Activated CD4-positive, alpha-beta T cell treated with anti-CD3 and anti-CD28 coated beads, Interleukin-2, amount 50 U/mL, for 24 hours (primary cell): ENCODE measurements at places on chromosomes 4 and X.

DNA sequence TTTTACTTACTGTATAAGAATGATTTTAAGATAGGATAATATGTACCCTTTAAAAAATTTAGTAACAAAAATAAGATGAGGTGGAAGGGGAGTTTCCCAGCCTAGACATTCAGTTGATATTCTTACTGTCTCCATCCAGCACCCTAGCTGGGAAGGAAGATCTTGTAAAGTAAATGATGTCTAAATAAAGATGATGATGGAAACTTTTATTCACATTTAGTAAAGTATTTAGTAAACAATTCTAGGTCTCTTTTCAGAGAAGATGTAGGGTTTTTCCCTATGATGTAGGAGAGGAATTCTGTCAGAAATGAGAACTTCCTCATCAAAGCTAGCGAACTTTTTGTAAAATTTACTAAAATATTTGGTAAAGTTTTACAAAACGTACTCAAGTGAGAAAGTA is 136.8 kb downstream of the RAPGEF2 start:
- DNase-seq = no peak

DNA sequence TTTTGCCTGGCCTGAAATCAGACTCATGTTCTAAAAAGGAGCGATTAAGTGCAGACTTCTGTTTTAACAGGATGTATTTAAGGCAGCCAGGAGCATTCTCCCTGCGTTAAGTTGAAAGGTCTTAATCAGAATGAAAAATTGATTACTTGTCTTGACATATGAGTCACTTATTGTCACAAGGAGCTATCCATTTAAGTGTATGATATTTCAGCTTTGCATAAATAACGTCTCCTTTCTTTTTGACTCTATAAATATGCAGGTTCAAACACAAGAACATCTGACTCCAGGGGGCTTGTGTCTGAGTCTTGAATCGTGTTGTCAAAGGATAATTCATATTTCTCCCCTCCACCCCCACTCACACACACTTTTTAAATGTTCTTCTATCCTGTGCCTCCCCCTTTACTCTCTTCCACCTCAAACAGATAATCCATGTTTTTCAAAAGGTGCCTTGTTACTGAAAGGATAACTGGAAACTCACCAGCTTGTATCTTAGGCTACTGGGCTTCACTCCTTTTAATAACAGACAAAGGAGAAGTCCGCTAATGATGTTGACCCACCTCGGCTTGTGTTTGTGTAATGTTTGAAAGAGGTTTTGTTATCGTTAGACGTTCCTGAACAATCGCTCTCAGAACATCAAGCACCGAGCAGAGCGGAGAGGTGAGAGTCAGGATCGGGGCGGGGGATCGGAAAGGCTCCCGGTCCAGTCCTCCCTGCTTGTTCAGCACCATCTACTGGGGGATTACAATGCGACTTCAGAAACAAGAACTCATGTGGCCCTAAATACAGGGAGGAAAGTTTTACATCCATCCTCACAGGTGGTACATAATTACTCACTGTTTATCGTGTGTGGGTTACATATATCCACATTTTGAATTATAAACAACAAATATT is 107.5 kb upstream of the RPL34 start:
- DNase-seq = no peak

GRCh38 chr4:38149997-38150671 is 189.9 kb downstream of the PTTG2 start:
- DNase-seq = no peak

DNA sequence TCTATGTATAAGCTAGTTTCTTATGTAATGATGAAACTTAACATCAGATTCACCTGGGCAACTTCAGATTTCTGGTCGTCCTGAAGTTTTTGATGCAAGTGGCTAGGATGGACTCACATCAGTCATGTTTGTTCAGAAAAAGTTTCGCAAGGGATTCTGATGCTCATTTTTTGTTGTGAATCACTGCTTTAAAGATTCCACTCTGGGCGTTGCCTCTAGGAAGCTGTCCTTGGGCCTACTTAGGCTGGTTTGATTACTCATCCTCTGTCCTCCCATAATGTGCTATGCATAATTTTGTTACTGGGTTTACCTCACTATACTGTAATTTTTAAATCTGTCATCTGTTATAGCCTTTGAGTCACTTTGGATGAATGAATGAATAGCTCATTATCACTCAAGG is 30.8 kb downstream of the HERC3 start:
- DNase-seq = no peak

- no peak for DNase-seq
Observed at GRCh38 chrX:134682081-134682480, 23.8 kb upstream of the PLAC1 start.

DNA sequence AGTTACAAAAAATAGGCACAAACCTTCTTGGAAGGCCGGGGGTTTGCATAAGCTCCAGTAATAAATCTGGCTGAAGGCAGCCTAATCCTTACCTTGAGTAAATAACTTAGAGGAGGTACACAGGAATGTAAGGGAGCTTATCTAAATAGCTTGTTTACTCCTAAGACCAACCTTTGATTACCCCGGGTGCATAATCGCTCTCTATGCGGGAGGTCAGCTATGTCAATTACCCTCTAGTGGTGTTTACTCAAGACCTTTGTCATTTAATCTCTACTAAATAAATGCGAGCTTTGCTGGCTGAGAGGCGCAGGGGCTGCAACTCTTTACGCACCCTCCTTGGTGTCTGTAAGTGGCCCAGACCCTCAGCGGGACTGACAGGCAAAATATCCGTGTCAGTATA is 50.2 kb upstream of the MAP9 start:
- DNase-seq = no peak

DNA sequence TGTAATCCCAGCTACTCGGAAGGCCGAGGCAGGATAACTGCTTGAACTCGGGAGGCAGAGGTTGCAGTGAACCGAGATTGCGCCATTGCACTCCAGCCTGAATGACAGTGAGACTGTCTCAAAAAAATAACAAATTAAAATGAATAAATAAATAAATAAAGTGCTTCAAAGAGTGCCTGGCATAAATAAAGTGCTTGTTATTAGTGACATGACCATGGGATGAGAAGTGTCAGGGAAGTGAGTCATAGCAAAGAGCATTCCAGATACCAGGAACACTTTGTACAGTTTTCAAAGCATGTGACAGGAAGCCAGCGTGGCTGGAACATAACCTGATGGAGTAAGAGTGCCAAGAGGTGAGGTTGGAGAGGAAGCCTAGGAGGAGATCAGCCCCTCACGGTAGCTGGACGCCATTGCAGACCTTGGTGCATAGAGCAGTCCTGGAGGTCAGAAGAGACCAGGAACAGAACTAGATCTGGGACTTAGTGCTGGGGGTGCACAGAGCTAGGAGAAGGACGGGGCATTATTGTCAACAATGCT is 6.0 kb upstream of the WDR13 start:
- no peak for DNase-seq

- DNase-seq = no peak
Observed at GRCh38 chr4:33725861-33726260, 2518.5 kb downstream of the ARAP2 start.

- DNase-seq = no peak
Observed at GRCh38 chrX:131782646-131783045, 238.8 kb downstream of the OR13H1 start.

DNA sequence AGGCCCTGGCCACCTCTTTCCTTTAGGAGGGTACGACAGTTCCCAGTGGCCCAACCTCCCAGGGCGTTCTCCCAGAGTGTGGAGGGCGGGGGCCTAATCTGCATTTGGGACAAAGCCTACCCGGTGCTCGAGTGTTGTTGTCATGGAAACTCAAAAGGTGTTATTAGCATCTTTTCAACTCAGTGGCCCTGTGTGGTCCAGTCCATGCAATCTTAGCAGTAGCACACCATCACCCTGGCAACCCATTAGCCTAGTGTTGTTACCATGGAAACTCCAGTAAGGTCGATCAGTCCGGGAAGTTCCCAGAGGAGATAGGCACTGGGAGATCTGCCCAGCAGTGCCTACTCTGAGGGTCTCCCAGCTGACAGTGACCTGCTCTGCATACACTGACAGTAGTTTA is 20.2 kb downstream of the APLN start:
- DNase-seq = no peak

DNA sequence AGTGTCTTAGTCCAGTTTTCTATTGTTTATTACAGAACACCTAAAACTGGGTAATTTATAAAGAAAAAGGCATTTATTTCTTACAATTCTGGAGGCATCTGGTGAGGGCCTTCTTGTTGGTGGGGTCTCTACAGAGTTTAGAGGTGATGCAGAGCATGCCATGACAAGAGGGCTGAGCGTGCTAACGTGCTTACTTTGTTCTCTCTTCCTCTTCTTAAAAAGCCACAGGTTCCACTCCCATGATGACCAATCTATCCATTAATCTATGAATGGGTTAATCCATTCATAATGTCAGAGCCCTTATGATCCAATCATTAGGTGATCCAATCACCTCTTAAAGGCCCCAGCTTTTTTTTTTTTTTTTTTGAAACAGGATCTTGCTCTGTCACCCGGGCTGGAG is 291.5 kb upstream of the GALNTL6 start:
- no peak for DNase-seq

DNA sequence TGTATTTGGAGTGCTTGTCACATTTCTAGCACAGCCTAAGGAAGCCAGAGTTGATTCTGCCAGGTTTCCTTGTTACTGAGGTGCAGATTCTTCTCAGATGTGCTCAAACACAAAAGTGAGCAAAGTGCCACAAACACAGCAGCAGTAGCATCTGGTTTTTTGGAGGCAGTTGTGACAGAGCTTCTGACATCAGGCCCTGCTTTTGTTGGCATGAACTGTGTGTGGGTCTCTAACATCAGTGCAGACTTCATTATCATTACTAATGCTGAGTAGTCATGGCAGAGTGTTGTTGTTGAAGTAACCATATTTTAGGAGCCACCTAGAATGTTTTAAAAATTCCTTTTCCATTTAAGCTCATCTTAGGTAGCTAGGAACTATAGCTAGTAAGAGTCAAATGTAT is 656.6 kb downstream of the ANKRD50 start:
- DNase-seq = no peak

GRCh38 chr4:7647186-7647585 is 212.5 kb upstream of the PSAPL1 start:
- no peak for DNase-seq

- DNase-seq = no peak
Observed at GRCh38 chr4:7429601-7430078, 5.1 kb downstream of the PSAPL1 start.

DNA sequence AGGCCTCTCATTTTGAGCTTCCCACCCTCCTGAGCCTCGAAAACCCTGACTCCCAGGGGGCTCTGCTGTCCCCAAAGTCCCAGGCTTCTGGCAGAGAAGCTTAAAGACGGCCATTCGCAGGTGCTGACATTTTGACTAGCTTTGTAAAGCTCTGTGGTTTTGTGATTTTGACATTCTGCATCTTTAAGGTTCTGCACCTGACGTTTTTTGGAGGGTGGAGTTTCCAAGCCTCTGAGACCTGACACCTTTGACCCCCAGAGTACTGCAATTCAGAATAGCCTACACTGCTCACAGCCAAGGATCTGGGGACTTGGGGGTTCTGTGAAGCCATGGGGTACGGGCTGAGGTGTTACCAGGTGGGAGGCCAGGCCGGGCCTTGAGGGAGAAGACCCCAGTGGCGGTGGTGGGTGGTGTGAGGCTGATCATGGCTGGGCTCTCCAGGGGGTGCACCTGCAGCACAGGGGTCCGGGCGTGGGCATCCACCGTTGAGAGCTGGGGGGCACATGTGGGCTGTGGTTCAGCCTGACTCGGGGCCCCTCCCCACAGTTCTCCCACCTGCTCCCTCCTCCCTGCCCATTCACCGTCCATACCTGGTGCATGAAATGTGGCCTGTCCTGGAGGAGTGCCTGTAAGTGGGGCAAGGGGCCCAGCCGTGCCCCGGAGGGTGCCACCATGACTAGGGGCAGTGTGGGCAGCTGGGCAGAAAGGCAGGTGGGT is 7.3 kb downstream of the FOXP3 start:
- DNase-seq = no peak

DNA sequence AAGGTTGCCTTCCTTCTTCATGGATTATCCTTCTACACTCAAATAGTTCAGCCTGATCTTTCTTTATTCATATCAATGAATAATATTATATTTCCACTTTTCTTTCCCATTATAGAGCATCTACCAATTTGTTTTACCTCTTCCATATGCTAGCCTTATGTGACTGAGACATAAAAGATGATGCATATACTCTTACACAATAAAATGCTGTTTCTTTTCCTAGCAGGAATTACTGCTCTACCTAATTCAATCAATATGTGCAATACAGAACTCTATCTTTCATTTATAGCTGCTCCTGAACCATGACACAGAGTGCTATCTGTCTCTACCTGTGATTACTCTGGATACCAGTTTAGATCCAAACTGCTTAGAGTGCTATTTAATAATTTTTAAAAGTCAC is 2334.0 kb downstream of the PCDH7 start:
- DNase-seq = no peak
